NCI-H1417 treated with DMSO at 0.1 percent for 48 hours (cell line): ENCODE measurements at places on chromosomes 4 and X.

DNA sequence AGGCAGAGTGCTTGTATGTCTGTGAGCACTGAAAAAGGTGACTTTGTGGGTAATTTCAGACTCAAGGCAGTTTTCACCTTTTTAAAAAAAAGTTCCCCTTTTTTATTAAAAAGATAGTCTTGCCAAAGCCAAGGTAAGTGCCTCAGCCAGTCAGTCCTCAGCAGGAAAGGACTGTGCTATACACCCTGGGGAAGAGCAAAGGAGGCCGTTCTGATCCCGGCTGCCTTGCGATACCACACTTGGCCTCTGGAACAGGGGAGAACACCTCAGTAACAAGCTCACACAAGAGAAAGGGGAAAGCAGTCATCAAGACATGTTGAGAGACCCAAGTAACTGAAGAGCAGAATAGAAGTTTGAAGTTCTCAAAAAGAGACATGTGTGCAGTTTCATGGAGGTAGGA, 541.7 kb downstream of the BCOR start:
- no peak for DNase-seq

DNA sequence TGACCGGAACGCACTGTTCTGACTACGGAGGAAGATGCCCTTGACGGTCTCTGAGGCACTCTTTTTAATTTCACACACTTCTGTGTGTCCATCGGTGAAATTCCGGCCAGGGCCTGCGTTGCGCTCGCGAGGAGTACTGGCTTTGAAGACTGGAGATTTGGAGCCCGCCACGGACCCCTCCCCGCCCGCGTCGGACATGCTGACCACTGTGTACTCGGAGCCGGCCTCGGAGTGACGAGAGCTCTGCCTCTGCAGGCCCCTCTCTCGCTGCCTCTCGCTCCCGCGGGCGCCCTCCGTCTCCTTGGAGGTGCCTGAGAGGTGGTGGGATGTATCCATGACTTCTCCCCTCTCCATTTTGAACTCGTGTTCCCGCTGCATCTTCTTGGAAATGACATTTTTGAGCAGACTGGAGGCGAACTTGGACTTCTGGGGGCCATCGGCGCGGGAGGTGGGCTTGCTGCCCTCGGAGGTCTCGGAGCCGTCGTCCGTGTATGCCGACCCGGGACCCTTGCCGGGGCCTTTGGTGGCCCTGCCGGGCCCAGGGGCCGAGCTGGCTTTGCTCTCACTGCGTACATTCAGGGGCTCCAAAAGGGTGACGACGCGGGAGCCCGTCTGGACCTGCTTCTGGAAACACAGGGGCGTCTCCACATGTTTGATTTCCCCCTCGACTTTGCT, 5.7 kb downstream of the C4orf54 start:
- DNase-seq: no peak

- no peak for DNase-seq
Observed at GRCh38 chrX:37405956-37406355, 56.8 kb downstream of the PRRG1 start.

- no peak for DNase-seq
Observed at GRCh38 chrX:35122756-35123155, 180.2 kb downstream of the FAM47B start.

- DNase-seq: no peak
Observed at GRCh38 chr4:73434311-73434710, 1.7 kb upstream of the AFP start.

DNA sequence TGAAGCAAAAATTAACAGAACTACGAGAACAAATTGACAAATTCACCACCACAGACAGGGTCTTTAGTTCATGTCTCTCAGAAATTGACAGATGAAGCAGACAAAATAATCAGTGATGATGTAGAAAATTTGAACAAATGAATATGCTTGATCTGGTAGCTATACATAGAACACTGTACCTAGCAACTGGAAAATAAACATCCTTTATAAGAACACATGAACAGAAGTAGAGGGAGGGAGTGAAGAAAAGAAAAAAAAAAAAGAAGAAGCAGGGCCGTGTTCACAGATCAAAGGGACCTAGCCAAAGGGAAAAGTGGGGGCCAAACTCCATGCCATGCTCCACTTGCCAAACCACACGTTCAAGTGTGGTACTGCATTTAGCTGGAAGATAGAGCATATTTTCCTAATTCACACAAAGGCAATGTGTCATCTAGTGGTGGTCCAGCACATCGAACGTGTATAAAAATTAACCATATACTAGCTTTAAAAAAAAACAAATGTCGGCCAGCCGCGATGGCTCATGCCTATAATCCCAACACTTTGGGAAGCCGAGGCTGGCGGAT, 5.6 kb upstream of the THOC2 start:
- no peak for DNase-seq

DNA sequence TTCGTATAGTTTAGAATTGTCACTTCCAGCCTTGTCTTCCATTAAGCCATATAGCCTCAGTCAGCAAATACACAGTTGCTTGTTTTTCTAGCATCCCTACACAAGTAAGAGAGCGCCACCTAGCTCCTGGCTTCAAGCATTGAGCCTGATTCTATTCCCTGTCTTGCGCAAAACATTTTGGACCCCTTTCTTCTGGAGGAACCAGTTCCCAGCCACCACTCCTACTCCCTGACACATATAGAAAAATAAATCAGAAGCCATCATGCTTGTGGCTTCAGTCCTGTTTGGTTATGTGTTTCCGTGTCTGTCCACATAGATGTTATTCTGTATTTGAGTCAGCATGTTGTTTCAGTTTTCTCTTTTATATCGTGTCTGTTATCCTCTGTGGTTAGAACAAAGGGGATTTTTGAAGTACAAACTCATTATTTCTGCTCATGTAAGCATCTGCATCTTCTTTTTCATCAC, 59.9 kb downstream of the GK start:
- no peak for DNase-seq

- no peak for DNase-seq
Observed at GRCh38 chr4:164783976-164784375, 30.0 kb downstream of the SMIM31 start.

DNA sequence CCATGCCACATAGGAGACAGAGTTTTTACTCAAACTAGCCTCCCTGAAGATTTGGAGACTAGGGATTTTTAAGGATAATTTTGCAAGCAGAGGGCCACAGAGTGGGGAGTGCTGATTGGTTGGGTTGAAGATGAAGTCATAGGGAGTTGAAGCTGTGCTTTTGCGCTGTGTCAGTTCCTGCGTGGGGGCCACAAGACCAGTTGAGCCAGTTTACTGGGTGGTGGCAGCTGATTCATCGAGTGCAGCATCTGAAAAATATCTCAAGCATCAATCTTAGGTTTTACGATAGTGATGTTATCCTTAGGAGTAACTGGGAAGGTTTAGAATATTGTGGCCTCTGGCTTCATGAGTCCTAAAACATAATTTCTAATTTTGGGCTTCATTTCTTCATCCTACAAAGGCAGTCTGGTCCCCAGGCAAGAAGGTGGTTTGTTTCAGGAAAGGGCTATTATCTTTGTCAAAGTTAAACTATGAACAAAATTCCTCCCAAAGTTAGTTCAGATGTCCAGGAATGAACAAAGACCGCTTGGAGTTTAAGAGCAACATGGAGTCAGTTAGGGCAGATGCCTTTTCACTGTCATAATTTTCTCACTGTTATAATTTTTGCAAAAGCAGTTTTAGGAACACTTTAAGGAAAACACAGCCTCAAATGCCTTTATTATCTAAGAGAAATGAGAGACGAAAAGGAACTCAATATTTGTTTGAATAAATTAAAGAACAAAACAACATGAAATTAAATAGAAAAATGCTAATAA, 960.8 kb upstream of the PRKX start:
- DNase-seq: no peak

DNA sequence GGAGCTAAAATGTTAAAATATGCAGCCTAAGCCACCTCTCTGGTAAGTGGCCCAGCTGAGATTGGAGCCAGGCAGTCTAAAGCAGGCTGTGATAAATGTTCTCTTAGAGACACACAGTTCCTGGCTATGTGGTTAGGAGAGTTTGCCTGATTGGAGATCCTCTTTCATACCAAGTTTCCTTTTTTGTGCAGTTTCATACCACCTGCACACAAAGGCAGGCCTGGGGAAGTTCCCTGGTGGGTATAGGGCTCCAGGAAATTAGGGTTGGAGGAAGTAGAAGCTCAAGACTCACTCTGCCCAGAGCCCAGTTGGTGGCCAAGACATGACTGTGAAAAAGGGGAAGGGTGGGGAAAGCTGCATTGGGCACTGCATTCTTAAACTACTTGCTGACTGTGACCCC, 16.9 kb downstream of the CYBB start:
- no peak for DNase-seq

- no peak for DNase-seq
Observed at GRCh38 chr4:122787940-122788339, 38.7 kb upstream of the FGF2 start.

GRCh38 chrX:103413705-103414387, 37.5 kb downstream of the BEX3 start:
- no peak for DNase-seq

DNA sequence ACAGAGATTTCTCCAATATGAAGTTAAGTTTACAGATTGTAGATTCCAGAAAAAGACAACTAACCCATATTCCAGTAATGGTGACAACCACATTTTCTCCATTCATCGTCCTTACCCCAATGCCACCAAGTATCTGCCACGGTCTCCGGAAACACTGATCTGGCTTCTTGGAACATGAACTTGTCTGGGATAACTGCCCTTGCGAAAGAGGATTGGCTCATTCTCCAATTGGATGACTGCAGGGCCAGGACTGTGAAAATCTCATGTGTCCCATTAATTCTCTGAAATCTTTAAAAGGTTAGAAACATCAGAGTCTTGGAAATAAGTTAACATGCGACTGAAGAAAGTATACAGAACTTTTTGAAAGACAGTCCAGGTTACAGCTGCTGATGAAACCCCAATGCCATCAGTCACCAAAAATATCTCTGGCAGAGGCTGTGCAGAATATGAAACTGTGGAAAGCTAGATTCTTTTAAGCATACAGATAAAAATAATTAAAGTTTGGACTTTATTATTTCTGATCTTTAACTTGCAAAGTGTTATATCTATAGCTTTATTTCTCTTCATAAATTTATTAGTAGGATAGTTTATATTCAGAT, 496.9 kb downstream of the PPARGC1A start:
- no peak for DNase-seq

GRCh38 chr4:52299120-52299519, 248.0 kb downstream of the SPATA18 start:
- DNase-seq: no peak

GRCh38 chrX:107168257-107168656, 38.0 kb downstream of the NUP62CL start:
- DNase-seq: no peak

DNA sequence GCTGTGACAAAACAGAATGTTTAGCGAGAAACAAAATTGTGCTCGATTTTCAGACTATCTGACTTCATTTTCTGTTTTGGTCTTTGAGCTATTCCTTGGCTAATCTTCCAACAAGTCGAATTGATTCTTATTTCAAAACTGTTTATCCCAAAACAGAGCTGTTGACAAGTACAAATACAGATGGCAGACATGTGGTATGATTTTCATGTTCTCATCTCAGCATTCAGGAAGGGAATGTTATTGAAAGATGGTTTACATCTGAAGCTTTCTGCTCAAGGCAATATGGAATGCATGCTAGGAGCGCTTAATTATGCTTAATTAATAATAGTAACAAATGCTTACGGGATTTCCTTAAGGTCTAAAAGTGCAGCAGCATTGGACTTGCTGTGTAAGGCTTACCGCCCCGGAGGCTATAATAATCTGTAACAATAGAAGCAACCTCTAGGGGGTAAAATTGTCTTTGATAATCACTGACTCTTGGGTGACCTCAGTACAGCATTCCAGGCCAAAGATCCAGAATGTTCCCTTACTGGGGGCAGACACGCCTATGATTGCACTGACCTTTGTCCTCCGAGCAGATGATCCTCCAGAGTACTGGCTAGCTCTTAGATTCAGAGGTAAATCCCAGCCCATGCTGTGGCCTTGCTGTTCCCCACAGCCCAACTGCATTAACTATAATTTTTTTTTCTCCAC, 16.4 kb downstream of the LSM6 start:
- DNase-seq: no peak
